NCI-H748 treated with DMSO at 0.1 percent for 48 hours (cell line): ENCODE measurements at places on chromosomes 4 and X.
A peak's percentile ranks its signal among the peaks of the same experiment; 100 is the strongest.

DNA sequence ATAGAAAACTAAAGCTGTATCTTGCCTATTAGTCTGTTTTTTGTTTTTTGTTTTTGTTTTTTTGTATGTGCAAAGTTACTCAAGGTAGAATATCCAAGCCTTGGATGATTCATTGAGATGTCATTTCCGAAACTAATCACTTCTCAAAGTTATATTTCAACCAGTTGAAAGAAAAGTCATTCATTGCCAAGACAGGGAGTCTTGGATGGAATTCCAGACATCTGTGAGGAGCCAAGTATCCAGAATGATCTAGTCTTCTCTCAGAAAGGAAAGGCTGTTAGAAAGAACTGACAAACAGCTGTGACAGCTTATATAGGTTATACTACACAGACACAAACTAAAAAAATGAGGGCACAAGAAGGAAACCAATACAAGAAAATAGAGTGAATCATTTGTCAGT, 141.1 kb upstream of the NDST3 start:
- DNase-seq, result no peak

DNA sequence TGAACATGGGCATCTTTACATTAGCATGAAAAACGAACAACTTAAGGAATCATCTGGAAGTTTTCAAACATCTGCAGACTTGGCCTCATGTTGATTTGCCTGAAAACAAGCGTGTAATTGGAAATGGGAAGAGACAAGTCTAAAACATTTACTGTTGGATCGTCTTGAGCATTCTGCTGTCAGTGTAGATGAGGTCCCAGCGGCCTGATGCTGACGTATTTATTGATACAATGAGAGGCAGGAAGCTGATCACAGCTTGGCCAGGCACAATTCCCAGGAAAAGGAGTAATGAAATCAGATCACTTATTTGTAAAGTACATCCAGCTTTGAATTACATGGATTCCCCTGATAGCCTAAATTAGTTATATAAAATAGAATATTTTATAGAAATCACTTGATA, 210.6 kb downstream of the CLCN4 start:
- DNase-seq, result no peak

GRCh38 chr4:10891866-10892265, 207.3 kb upstream of the CLNK start:
- peak; percentile 86 for DNase-seq

DNA sequence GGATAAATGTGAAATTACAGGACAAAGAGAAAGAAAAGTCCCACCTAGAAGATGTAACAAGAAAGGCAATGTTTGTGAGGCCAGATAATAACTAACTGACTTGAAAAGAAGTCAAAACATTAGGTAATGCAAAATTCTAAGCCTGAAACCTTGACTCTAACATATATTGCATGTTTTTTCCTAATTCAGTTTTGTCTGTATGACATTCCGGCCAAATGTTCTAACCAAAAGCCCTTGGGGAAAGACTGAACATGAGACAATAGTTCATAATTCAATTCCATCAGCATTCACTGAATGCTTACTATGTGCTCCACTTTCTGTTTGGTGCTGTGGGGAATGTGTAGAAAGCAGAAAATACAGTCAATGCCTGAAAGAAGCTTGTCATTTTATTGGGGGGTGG, 84.8 kb upstream of the PLAC1 start:
- DNase-seq, result no peak

GRCh38 chrX:17689971-17690409, 47.3 kb upstream of the SCML1 start:
- peak; percentile 62 for DNase-seq

DNA sequence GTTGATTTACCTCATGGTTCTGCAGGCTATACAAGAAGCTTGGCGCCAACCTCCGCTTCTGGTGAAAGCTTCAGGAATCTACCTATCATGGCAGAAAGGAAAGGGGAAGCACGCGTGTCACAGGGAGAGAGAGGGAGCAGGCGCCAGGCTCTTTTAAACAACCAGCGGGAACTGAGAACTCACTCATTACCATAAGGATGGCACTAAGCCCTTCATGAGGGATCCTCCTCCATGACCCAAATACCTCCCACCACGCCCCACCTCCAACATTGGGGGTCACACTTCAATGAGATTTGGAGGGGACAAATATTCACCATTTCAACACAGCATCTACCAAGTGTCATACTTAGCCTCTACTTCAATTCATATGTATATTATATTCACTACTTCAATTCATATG, 18.8 kb upstream of the TBC1D8B start:
- DNase-seq, result no peak

GRCh38 chrX:130563476-130563875, 161.7 kb downstream of the RBMX2 start:
- no peak for DNase-seq

- DNase-seq, result no peak
Measured at GRCh38 chrX:136765821-136766356, 14.8 kb downstream of the ARHGEF6 start.

GRCh38 chrX:85215946-85216345, 27.6 kb downstream of the SATL1 start:
- DNase-seq, result no peak

GRCh38 chrX:39650768-39651347, 446.9 kb downstream of the BCOR start:
- no peak for DNase-seq

DNA sequence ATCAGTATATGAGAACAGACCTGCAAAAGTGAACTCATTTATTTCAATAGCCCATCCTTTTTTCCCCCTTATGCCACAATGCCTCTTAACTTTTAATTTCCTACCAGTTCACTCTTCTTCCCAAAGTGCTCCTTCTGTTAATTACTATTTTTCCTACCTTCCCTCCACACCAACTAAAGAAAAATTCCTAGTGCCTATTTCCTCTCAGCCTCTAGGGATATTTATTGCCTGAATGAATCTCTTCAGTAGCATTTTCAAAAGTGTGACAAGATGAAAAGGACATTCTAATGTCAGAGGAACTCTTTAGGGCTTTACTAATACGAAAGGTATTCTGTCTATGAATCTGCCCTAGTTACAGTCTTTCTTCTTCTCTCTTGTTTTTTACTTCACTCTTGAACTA, 181.1 kb upstream of the SPRY1 start:
- DNase-seq, result no peak

GRCh38 chr4:52846502-52846901, 15.6 kb upstream of the RASL11B start:
- DNase-seq, result no peak

DNA sequence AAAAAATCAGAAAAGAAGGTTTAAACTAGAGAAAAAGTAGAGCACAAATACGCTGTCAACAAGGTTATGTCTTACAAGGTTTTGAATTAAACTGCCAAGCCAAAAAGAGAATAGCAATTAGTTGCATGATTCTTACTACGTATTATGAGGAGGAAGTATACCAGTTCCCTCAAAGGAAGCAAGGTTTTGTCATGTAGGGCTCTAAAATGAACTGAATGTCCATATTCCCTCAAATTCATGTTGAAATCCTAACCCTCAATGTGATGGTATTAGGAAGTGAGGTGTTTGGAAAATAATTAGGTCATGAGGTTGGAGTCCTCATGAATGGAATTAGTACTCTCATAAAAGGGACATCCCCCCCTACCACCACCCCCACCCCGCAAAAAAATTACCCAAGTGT, 201.0 kb downstream of the FBXW7 start:
- DNase-seq, result no peak

DNA sequence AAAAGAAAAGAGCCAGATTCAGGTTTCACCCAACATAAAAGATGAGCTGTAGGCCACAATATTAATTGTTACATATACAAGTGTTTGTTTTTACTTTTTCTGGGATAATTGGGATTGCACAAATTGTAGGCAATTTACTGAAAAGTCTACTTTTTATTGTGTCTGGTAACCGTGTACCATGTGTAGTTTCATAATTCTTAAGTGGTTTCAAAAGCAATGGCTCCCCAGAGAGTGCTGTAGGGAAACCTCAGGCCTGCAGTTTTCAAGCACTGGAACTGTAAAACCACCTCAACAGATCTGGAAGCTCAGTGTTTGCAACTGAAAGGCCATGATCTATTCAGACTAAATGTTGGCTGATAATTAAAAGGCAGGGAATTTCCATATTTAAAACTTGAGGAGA, 53.9 kb upstream of the MMAA start:
- no peak for DNase-seq

DNA sequence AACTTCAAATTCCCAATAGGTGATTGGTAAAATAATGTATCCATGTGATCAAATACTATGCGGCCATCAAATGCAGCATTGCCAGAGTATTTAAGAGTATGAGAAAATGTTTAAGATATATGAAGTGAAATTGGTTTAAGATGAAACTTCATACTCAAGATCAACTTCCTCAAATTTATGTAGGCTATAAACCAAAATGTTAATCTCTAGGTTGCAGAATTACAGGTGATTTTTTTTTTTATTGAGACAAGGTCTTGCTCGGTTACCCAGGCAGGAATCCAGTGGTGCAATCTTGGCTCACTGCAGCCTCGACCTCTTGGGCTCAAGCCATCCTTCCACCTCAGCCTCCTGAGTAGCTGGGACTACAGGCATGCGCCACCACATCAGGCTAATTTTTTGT, 25.3 kb downstream of the ACSL4 start:
- DNase-seq, result no peak

- no peak for DNase-seq
Measured at GRCh38 chrX:117511379-117511778, 605.2 kb downstream of the KLHL13 start.

DNA sequence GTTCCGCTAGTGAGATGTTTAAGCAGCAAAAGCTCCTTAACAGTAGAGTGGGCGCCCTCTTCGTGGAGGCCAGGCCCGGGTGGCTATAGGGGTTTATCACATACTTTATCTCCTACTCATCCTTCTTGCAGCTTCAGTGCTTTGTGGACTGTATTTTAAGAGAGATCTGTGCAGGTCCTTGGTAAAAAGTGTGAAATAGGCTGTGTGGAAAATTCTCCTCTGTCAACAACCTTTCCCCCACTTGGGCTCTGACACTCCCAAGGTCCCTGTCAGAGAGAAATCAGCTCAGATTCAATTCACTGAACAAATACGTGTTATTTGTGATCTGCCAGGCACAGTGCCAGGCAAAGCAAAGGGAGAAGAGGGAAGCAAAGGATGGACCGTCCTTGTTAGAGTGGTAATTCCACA, 214.3 kb upstream of the PPARGC1A start:
- DNase-seq, result no peak

DNA sequence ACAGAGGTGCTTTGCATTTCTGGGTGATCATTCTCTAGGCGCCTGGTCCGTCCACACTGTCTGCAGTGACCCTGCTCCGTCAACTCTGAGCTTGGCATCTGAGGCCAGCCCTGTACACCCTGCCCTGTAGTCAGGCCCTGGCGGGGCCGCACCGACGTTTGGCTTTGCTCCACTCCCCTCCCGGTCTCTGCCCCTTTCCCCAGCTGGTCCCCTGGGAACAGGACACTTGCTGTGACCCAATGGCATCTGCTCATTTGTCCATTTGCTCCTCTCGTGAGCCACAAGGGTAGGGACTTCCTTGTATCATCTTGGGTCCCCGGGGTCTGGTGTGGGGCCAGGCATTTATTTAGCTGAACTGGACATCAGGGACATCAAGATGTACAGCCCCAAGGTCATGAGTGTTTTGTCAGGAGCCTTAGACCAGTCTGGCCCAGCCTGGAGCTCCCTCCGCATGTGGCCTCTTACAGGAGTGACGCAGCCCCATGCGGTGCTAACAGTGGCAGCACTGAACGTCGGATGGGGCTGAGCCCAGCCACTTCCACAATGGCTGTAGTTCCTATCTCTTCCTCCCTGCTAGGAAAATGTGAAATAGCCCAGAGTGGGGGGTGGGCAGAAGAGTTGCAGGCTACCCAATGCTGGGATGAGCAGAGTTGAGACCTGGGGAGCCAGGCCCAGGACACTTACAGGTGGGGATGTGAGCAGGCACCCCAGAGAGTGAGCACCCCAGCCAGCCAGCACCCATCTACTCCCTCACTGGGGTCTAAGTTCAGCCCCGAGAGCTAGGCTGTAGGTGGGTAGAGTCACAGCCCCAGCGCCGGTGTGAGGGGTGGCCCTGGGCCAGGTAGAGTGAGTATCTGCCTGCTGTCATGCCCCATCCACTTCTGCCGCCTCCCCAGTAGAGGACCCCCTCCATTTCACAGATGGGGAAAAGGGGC, 2.0 kb upstream of the SH3BP2 start:
- no peak for DNase-seq

- DNase-seq, result no peak
Measured at GRCh38 chr4:2363951-2364653, 54.3 kb downstream of the ZFYVE28 start.

DNA sequence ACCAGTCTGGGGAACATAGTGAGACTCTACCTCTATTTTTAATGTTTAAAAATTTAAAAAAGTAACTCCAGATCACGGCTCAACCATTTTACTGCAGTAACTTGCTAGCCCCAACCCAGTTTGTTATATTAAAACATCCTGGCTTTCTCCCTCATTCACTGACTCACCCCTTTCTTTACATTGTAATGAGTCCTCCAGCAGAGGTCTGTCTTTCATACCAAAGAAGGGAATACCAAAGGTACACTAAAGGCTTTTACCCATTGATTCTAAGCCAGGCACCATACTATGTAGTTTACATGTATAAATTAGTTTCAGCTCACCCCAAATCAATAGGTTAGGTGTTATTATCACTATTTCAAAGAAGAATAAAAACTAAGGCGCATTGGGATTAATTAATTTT, 286.9 kb downstream of the PACRGL start:
- no peak for DNase-seq
